ENCODE measurements at places on chromosomes 13 and 19. TPM values are rescaled to one million over a fixed set of nuclear protein-coding genes. Genes with fewer than 3 reads are reported as not detected.

GRCh38 chr19:38478273-38478971 is 44.9 kb downstream of the RYR1 start:
- no peak overlapping the region for H3K4me3 ChIP-seq
- H3K4me1 ChIP-seq = no peaks in the 10 kb centered on the region
- no peaks in the 10 kb centered on the region for H3K36me3 ChIP-seq
- H3K27ac ChIP-seq = no peak overlapping the region
- no peaks in the 10 kb centered on the region for H3K27me3 ChIP-seq

GRCh38 chr13:25657157-25657556 is 285.4 kb downstream of the ATP8A2 start:
- no peak overlapping the region for H3K4me3 ChIP-seq
- H3K4me1 ChIP-seq = no peaks in the 10 kb centered on the region
- H3K36me3 ChIP-seq = no peaks in the 10 kb centered on the region
- no peaks in the 10 kb centered on the region for H3K27me3 ChIP-seq

- H3K27me3 ChIP-seq = no peaks in the 10 kb centered on the region
- H3K27ac ChIP-seq = no peak overlapping the region
- H3K4me3 ChIP-seq = no peak overlapping the region
- no peaks in the 10 kb centered on the region for H3K4me1 ChIP-seq
- peaks cover 87% of the 10 kb centered on the region for H3K36me3 ChIP-seq
Measured at GRCh38 chr13:40946485-40946884, 72.6 kb downstream of the ELF1 start.

DNA sequence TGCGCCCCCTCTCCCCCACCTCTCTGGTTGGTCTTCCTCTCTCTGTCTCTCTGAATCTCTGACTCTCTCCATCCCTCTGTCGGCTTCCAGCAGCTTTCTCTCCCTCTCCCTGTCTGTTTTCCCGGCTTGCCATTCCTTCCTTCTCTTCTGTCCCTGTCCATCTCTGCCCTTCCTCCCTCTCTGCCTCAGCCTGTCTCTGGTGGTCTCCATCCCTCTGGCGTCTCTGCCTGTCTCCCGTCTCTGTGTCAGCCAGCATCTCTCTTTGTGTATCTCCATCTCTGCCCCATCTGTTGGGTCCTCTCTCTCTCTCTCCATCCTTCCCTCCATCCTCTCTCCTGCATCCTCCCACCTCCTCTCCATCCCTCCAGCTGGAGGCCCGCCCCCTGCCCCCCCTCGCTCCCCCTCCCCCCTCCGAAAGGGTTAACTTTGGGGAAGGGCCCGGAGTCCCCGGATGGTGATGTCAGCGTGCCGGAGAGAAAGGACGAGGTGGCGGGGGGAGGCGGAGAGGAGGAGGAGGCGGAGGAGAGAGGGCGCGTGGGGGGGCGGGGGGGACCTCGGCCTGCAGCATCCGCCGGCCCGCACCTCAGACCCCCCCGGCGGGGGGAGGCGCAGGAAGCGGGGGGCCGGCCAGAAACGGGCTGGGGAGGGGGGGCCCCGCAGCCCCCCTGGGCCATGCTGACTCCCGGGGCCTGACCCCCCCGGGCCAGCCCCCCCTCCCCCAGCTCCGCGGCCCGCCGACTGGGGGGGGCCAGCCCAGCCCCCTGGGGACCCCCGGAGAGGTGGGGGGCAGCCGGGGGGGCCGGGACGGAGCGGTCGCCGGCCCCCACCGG is at the start of gene BRSK1:
TSS of gene BRSK1 (plus strand) at position 450 of the 830 bp plus-strand sequence. CDS start 446 bp downstream, outside the sequence.
- H3K36me3 ChIP-seq = no peaks in the 10 kb centered on the region
- H3K4me1 ChIP-seq = peaks cover 39% of the 10 kb centered on the region
- no peak for DNase-seq
- peak within 1 kb of the TSS; percentile 88 for H3K27ac ChIP-seq
- H3K27me3 ChIP-seq = no peaks in the 10 kb centered on the region

- H3K36me3 ChIP-seq = no peaks in the 10 kb centered on the region
- no peak overlapping the region for H3K4me3 ChIP-seq
- DNase-seq = no peak
- no peaks in the 10 kb centered on the region for H3K4me1 ChIP-seq
- no peaks in the 10 kb centered on the region for H3K27me3 ChIP-seq
Measured at GRCh38 chr19:41577833-41578232, 1.9 kb downstream of the CEACAM21 start.

ZNF429 gene
- 9.8 TPM for total RNA-seq

FFAR3 gene
- total RNA-seq = not detected

GRCh38 chr13:98918771-98919170 is 59.1 kb downstream of the DOCK9 start:
- DNase-seq = no peak
- H3K36me3 ChIP-seq = peaks cover 22% of the 10 kb centered on the region
- H3K27ac ChIP-seq = no peak overlapping the region
- H3K4me3 ChIP-seq = no peak overlapping the region

GRCh38 chr13:27421101-27421871 is 3.1 kb upstream of the GTF3A start:
- H3K27ac ChIP-seq = no peak overlapping the region
- no peak for DNase-seq
- H3K36me3 ChIP-seq = no peaks in the 10 kb centered on the region

DNA sequence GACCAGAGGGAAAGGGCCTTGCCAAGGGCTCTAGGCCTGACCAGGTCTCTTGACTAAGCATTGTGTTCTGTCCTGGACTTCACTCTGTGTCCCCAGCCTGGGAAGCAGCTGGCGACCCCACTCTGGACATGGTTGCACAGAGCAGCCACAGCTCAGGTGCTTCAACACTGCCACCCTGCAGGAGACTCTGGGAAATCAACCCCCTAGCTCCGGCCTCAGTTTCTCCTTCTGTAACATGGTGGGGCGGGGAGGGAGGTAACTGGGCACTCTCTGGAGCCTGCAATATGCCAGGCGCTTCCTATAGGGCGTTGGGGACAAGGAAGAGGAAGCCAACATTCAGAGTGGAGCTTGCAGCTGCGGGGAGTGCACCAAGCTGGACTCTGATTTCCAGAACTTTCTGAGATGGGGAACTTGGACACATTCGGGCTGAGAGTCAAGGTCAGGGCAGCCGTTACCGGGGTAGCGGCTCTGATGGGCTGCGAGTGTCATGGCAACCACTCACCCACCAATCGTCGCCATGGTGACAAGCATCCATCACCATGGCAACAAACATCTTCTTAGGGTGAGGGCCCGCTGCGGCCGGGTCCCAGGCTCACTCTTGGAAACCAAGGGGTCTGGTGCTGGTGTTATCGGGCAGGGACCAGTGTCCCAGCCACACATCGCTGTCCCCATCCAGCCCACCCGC is 12.8 kb downstream of the F2RL3 start:
- no peak for DNase-seq
- no peak overlapping the region for H3K4me3 ChIP-seq
- H3K4me1 ChIP-seq = no peaks in the 10 kb centered on the region
- H3K27me3 ChIP-seq = no peaks in the 10 kb centered on the region

GRCh38 chr19:30402436-30403202 is 30.4 kb downstream of the ZNF536 start:
- H3K27me3 ChIP-seq = no peaks in the 10 kb centered on the region
- H3K27ac ChIP-seq = no peak overlapping the region
- H3K4me3 ChIP-seq = no peak overlapping the region
- no peaks in the 10 kb centered on the region for H3K36me3 ChIP-seq
- H3K4me1 ChIP-seq = no peaks in the 10 kb centered on the region

DNA sequence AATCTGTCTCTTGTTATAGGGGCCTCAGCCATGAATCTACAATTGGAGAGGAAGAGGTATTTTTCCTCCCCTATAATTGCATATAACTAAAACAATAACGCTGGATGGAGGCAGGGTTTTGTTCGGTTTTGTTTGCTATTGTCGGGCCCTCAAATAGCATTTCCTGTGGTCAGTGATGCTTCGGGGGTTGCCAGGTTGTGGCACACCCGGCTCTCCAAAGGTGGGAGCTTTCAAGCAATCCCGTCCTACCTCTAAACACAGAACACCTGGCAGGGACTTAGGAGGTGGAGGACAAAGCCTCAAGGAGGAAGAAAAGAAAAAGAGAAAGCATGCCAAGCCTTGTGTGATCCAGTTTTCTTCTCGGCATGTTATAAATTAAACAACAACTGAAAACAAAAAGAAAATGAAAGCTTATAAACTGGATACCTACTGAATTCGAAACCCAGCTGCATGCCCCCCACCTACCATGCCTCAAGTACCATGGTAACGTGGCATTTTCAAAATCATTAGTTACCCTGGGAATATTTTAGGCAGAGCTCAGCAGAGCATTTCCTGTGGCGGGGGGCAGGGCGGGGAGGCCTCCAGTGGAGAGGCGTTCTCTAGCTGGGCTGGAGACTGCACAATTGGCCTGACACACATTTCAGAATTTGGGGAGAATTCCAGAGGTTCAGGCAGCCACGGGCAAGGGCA is 213.8 kb downstream of the DCLK1 start:
- H3K36me3 ChIP-seq = no peaks in the 10 kb centered on the region
- DNase-seq = no peak
- no peaks in the 10 kb centered on the region for H3K4me1 ChIP-seq
- H3K4me3 ChIP-seq = no peak overlapping the region

- H3K27ac ChIP-seq = peak overlapping the region; percentile 74
- no peaks in the 10 kb centered on the region for H3K27me3 ChIP-seq
- H3K4me1 ChIP-seq = no peaks in the 10 kb centered on the region
- H3K36me3 ChIP-seq = peaks cover 47% of the 10 kb centered on the region
Measured at GRCh38 chr19:5036698-5037563, 68.0 kb downstream of the KDM4B start.

SIGLEC5 gene
- total RNA-seq = not detected

IGFL1 gene
- total RNA-seq = not detected

RASAL3 gene
- 1.7 TPM for total RNA-seq

DNA sequence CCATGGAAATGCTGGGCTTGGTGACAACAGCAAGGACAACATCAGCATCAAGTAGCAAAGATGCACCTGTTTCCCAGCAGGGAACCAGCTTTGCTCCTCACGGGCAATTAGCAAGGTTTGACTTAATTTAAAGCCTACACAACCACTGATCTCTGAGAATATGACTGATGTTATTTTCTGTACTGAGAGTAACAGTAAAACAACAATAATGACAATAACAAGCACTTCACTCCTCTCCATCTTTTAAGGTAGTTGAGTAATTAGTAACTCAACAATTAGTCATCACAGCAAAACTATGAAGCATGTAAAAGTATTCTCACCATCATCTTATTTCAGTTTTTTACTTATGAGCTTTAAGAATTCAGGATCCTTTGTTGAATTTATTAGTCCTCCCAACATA is 37.3 kb downstream of the ENOX1 start:
- no peaks in the 10 kb centered on the region for H3K36me3 ChIP-seq
- no peaks in the 10 kb centered on the region for H3K27me3 ChIP-seq
- no peak overlapping the region for H3K27ac ChIP-seq
- H3K4me1 ChIP-seq = no peaks in the 10 kb centered on the region

DNA sequence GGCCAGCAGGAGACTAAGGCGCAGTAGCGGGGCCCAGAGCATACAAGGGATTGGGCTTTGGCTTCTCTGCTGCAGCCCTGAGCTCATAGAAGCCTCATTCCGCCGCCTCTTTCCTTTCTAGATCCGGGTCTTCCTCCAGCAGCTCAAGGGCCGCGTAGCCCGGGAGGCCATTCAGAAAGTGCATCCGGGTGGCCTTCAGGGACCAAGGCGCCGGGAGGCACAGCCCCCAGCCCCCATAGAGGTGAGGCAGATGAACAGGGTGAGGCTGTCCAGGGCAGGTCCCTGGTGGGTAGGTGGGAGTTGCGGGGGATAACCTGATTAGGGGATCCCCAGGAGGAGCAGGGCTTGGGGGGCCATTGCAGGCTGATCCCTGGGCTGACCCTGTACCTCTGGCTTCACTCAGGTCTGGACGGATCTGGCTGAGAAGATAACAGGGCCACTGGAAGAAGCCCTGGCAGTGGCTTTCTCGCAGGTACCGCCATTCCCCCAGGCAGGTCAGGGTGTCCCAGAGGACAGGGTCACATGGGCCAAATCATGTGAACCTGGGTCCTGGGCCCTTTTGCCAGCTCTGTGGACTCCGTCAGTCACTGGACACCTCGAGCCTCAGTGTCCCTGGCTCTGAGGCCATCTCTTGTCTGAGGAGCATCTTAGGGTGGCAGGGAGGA is 1.3 kb downstream of the SNAPC2 start:
- H3K27me3 ChIP-seq = no peaks in the 10 kb centered on the region
- peaks cover 15% of the 10 kb centered on the region for H3K36me3 ChIP-seq
- H3K27ac ChIP-seq = peak overlapping the region; percentile 57
- no peak for DNase-seq
- no peaks in the 10 kb centered on the region for H3K4me1 ChIP-seq

- H3K36me3 ChIP-seq = no peaks in the 10 kb centered on the region
- H3K27me3 ChIP-seq = no peaks in the 10 kb centered on the region
- DNase-seq = no peak
- no peak overlapping the region for H3K4me3 ChIP-seq
- H3K27ac ChIP-seq = no peak overlapping the region
- no peaks in the 10 kb centered on the region for H3K4me1 ChIP-seq
Measured at GRCh38 chr13:91313581-91313980, 33.9 kb upstream of the MIR17HG start.

DNA sequence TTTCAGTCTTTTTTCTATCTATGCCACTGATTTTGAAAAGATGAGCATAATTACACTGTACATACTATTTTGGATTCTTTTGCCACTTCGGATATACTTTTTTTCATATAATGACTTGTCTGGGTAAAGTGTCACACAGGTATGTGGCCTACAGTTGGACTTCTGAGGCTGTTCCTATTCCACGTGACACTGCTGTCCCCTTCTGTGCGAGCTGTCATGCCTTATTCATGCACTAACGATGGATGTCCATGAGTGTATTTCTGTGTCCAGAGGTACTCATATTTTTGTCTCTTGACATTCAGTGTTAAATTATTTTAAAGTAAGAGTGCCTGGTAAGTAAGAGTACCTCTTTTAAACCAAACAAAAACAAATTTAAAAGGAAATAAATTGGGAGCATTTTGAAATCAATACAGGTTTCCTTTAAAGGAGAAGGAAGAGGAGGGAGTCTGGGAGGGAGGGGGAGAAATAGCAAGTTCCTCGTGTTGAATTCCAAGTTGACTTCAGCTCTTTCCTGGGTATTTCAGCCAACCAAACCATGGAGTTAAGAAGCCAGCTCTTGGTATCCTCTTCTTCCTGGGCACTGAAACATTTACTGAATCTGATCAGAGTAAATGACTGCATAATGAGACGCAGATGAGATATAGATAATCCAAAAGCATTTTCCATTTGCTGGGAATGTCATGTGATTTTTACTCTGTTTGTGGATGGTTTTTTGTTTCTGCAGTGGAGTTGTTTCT is 61.3 kb downstream of the TNFRSF19 start:
- no peak for DNase-seq
- no peak overlapping the region for H3K4me3 ChIP-seq
- peaks cover 45% of the 10 kb centered on the region for H3K4me1 ChIP-seq
- H3K27me3 ChIP-seq = no peaks in the 10 kb centered on the region
